Lower lobe of right lung (tissue), 2 donors: ENCODE measurements at places on chromosomes 16 and 17. TPM values are rescaled to one million over a fixed set of nuclear protein-coding genes. Genes with fewer than 3 reads are reported as not detected.

Gene CRHR1
- not detected for total RNA-seq

DNA sequence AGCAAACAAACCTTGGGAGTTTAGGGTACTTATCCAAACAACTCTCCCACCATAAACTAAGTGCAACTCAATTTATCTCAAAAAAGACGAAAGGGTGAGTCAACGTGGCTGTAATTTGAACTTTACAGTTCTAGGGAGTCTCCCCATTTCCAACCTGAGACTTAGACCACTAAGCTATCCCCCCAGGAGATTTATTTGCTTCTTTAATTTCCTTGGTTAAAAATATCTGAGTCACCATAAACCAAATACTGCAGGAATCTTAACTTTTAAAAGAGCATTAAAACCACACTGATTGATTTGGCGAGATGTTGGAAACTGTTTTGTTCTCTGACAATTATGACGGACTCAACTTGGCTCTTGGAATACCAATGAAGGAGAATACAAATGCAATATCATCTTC is 299.3 kb upstream of the SOX9 start:
- DNase-seq, result no peak

DNA sequence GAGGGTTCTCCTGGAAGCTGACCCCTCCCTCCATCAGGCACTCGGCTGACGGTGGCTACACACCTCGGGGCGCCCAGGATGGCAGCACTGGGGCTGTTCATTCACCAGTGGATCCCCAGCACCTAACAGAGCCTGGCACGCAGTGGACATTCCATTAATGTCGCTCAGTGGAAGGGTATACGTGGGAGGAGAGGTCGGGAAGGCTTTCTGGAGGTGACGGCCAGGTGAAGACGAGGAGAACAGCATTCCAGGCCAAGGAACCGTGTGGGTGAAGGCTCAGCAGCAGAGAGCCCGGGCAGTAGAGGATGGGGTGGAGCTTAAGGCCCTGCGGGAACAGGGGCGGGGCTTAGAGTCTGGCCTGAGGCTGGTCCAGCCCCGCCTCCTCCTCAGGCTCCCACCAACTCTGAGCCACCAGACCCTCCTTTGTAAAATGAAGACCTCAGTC is 2.5 kb upstream of the HS3ST6 start:
- no peak for DNase-seq

DNA sequence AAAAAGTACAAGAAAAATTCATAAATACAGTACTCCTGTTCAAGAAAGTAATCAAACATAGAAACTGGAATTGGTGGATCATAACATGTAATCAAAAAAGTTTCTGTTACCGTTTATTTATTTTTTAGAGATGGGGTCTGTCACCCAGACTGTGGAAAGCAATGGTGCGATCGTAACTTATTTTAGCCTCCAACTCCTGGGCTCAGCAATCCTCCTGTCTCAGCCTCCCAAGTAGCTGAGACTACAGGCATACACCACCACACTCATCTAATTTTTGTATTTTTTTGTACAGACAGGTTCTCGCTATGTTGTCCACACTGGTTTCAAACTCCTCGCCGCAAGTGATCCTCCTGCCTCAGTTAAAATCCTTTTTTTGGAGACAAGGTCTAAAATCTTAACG is 22.5 kb downstream of the ARHGAP17 start:
- DNase-seq, result no peak

DNA sequence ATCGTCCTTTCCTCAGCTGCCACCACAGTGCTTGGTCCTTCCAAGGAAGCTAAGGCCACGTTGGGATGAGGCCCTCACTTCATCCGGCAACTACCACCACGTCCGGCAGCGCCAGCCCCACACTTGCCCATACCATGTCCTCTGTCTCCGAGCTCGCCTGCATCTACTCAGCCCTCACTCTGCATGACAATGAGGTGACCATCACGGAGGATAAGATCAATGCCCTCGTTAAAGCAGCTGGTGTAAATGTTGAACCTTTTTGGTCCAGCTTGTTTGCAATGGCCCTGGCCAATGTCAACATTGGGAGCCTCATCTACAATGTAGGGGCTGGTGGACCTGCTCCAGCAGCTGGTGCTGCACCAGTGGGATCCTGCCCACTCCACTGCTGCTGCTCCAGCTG is 44.9 kb downstream of the TTC19 start:
- no peak for DNase-seq
